WTC11 (cell line): ENCODE measurements at places on chromosomes 1 and 21. TPM values are rescaled to one million over a fixed set of nuclear protein-coding genes. Genes with fewer than 3 reads are reported as not detected.

The GBP6 gene
- total RNA-seq, result not detected in 3 replicates

The A3GALT2 gene
- total RNA-seq, result not detected in 3 replicates

The FNBP1L gene
- 79.1 to 81.8 TPM (median 79.6 TPM) in 3 replicates for total RNA-seq

The WNT3A gene
- 0.16 to 0.34 TPM (median 0.17 TPM) in 3 replicates for total RNA-seq

The HJV gene
- total RNA-seq, result 0.23 to 0.50 TPM (median 0.31 TPM) in 3 replicates

The IGSF9 gene
- 16.4 to 19.4 TPM (median 18.8 TPM) in 3 replicates for total RNA-seq
